Sigmoid colon (tissue), 7 donors: ENCODE measurements at places on chromosomes 2 and 18. TPM values are rescaled to one million over a fixed set of nuclear protein-coding genes. Genes with fewer than 3 reads are reported as not detected.

DNA sequence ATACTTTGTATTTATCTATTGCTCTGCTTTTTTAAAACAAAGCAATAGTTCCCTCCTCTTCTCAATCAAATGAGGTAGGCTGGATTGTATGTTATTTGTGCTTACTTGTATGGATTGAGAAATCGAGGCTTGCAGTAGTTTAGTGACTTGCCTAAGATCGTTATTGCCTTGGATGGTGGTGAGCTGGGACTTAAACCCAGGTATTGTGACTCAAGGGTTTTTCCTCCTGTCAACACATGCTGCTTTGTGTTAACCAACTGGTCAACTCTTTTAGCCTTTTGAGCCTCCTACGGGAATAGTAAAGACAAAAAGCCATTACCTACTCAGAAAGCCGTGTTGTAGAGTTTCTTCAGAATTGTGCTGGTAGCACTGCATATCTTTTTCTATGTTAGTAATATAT, 95.2 kb upstream of the THUMPD2 start:
- H3K36me3 ChIP-seq = no peaks in the 10 kb centered on the region
- H3K4me3 ChIP-seq = no peak overlapping the region
- no peak for DNase-seq
- no peak overlapping the region for H3K27ac ChIP-seq
- peaks cover 14% of the 10 kb centered on the region for H3K4me1 ChIP-seq
- H3K27me3 ChIP-seq = no peaks in the 10 kb centered on the region

DNA sequence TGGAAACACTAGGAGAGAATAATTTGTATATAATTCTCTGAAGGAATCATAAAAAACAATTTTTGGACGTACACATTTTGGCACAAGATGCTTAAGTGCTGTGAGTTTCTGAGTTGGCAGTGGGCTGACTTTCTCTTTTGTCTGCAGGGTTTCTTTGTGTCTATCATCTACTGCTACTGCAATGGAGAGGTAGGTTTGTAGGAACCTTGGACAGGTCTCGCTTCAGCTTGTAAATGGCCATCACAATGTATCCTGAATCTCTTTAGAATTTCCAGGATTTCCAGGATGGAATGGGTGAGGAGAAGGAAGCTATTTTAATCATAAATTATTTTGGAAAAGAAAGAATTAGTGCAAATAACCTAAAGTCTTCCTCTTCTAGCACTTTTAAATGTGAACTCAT, 83.9 kb downstream of the PTH2R start:
- H3K4me3 ChIP-seq = no peak overlapping the region
- no peaks in the 10 kb centered on the region for H3K36me3 ChIP-seq
- no peak overlapping the region for H3K27ac ChIP-seq
- no peak for DNase-seq

GRCh38 chr2:62464221-62465007, 41.6 kb downstream of the TMEM17 start:
- H3K4me1 ChIP-seq = peaks cover 16% of the 10 kb centered on the region
- no peaks in the 10 kb centered on the region for H3K27me3 ChIP-seq
- H3K4me3 ChIP-seq = no peak overlapping the region
- no peaks in the 10 kb centered on the region for H3K36me3 ChIP-seq
- no peak for DNase-seq

GRCh38 chr2:221517146-221517695, 54.9 kb downstream of the EPHA4 start:
- H3K36me3 ChIP-seq = no peaks in the 10 kb centered on the region
- peaks cover 55% of the 10 kb centered on the region for H3K4me1 ChIP-seq
- no peaks in the 10 kb centered on the region for H3K27me3 ChIP-seq

GRCh38 chr2:121856360-121856759, 100.9 kb downstream of the TSN start:
- no peaks in the 10 kb centered on the region for H3K27me3 ChIP-seq
- no peaks in the 10 kb centered on the region for H3K36me3 ChIP-seq
- no peak overlapping the region for H3K4me3 ChIP-seq
- H3K27ac ChIP-seq = no peak overlapping the region

- DNase-seq = no peak
- H3K27me3 ChIP-seq = no peaks in the 10 kb centered on the region
- no peaks in the 10 kb centered on the region for H3K36me3 ChIP-seq
- H3K27ac ChIP-seq = no peak overlapping the region
- H3K4me1 ChIP-seq = peaks cover 12% of the 10 kb centered on the region
- H3K4me3 ChIP-seq = no peak overlapping the region
Observed at GRCh38 chr2:158507141-158507540, 50.4 kb downstream of the PKP4 start.

DNA sequence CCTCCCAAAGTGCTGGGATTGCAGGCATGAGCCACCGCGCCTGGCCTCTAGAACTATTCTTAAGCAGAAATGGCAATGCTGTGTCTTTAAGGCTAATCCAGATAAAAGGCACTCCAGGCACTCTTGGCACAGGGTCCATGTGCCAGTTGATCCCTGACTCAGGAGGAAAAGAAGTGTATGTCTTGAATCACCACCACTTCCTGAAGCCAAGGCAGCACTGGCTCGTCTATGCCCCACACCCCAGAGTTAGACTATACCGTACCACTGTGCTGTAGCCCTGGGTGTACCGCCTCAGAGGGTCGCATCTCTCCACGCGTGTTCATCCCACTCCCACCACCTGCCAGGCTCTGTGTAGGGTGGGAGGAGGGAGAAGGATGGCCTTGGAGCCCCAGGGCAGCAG, 9.0 kb downstream of the TNFRSF11A start:
- no peak for DNase-seq
- no peak overlapping the region for H3K27ac ChIP-seq
- H3K36me3 ChIP-seq = no peaks in the 10 kb centered on the region
- H3K27me3 ChIP-seq = no peaks in the 10 kb centered on the region
- no peak overlapping the region for H3K4me3 ChIP-seq

GRCh38 chr2:99722476-99722875, 232.7 kb upstream of the REV1 start:
- no peaks in the 10 kb centered on the region for H3K27me3 ChIP-seq
- H3K27ac ChIP-seq = no peak overlapping the region
- H3K36me3 ChIP-seq = no peaks in the 10 kb centered on the region

DNA sequence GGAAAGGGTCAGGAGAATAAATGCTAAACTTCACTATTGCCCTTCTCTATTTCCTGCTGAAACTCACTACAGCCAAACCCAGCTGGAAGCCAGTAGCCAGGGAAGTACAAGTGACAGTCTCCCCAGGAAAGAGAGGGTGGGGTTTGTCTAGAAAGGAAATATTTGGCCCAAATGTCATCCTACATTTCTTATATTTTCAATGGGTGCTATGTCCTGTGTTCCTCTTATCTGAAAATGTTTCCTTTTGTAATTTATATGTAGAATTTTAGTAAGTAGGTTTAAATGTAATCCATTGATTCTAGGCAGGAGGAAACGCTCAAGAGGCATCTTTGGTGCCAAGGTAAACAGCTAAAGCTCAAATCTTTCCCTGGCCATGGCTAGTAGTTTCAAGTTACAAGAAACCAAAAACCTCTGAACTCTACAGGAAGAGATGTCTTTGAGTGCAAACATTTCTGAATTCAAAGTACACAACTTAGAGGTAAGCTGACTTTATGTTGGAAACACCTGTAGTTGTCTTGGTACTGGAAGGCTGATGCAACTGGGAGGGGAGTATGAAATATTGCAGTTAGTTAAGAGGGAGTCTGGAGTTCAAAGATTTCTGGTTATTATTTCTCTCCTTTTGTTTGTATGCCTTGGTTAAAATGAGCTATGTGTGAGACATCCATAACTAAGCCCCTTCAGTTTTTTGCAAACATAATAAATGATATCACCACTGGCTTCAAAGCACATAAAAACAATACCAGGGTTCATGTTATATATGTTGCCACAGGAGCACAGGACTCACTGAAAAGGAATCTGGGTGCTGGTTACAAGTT, 356.1 kb upstream of the ZC3H15 start:
- no peak overlapping the region for H3K27ac ChIP-seq
- no peak overlapping the region for H3K4me3 ChIP-seq
- no peak for DNase-seq
- no peaks in the 10 kb centered on the region for H3K4me1 ChIP-seq
- H3K27me3 ChIP-seq = no peaks in the 10 kb centered on the region
- H3K36me3 ChIP-seq = no peaks in the 10 kb centered on the region

- H3K27me3 ChIP-seq = no peaks in the 10 kb centered on the region
- no peaks in the 10 kb centered on the region for H3K4me1 ChIP-seq
- no peak overlapping the region for H3K4me3 ChIP-seq
Observed at GRCh38 chr2:23994567-23994966, 15.3 kb upstream of the MFSD2B start.

DNA sequence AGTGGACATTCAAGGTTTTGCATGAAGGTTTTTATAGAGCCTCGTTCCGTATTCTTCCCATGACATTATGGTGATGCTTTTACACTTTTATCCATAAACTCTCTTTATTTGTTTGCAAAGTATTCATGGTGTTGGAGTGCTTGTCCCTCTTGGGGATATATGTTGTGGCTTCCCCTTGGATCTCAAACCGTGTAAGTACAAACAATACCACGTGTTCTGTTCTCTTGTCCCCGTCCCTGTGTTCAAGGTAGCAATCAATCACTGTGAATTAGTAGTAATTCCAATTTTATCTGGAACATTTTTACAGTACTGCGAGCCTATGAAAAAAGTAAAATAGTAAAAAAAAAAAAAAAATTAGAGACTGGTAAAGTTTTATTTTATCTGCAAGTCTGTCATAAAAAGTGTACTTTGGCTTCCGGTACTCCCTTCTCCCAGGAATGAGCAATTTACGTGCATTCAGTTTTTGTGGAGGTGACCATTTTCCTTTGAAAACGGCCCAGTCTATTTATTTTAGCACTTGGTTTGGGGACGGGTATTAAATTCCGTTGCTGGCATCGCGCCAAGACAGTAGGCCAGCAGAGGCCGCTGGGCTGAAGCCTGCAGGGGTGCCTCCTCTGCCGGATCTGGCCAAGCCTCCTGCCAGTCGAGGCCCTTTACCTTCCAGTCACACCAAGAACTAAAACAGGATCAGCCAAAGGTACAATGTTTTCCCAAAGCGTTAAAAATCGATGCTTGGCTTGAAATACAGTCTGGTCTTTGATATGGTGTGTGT, 175.7 kb downstream of the SOCS6 start:
- peak; percentile 84 for DNase-seq
- no peaks in the 10 kb centered on the region for H3K36me3 ChIP-seq
- no peak overlapping the region for H3K4me3 ChIP-seq
- H3K27me3 ChIP-seq = no peaks in the 10 kb centered on the region
- no peaks in the 10 kb centered on the region for H3K4me1 ChIP-seq

GRCh38 chr2:241743620-241744019, 9.2 kb downstream of the D2HGDH start:
- no peaks in the 10 kb centered on the region for H3K27me3 ChIP-seq
- DNase-seq = no peak
- no peaks in the 10 kb centered on the region for H3K36me3 ChIP-seq
- H3K4me1 ChIP-seq = no peaks in the 10 kb centered on the region

- no peaks in the 10 kb centered on the region for H3K36me3 ChIP-seq
- no peaks in the 10 kb centered on the region for H3K4me1 ChIP-seq
- DNase-seq = no peak
- H3K27me3 ChIP-seq = no peaks in the 10 kb centered on the region
- H3K4me3 ChIP-seq = no peak overlapping the region
- no peak overlapping the region for H3K27ac ChIP-seq
Observed at GRCh38 chr2:44392338-44392943, 30.7 kb downstream of the CAMKMT start.

DNA sequence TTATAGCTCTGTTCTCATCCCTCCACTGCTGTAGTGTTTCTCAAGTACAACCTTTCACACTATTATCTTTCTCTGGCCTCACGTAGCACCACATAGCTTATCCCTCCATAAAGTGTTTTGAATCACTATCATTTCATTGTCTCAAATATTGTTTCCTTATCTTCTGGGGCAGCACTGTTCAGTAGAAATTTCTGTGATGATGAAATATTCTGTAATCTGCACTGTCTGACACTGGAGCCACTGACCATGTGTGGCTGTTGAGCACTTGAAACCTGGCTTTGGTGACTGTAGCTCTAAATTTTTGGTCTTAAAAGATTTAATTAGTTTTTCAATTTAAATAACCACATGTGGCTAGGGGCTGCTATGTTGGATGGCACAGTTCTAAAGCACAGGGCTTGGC, 78.9 kb downstream of the CPS1 start:
- no peak overlapping the region for H3K4me3 ChIP-seq
- no peaks in the 10 kb centered on the region for H3K27me3 ChIP-seq
- DNase-seq = no peak

DNA sequence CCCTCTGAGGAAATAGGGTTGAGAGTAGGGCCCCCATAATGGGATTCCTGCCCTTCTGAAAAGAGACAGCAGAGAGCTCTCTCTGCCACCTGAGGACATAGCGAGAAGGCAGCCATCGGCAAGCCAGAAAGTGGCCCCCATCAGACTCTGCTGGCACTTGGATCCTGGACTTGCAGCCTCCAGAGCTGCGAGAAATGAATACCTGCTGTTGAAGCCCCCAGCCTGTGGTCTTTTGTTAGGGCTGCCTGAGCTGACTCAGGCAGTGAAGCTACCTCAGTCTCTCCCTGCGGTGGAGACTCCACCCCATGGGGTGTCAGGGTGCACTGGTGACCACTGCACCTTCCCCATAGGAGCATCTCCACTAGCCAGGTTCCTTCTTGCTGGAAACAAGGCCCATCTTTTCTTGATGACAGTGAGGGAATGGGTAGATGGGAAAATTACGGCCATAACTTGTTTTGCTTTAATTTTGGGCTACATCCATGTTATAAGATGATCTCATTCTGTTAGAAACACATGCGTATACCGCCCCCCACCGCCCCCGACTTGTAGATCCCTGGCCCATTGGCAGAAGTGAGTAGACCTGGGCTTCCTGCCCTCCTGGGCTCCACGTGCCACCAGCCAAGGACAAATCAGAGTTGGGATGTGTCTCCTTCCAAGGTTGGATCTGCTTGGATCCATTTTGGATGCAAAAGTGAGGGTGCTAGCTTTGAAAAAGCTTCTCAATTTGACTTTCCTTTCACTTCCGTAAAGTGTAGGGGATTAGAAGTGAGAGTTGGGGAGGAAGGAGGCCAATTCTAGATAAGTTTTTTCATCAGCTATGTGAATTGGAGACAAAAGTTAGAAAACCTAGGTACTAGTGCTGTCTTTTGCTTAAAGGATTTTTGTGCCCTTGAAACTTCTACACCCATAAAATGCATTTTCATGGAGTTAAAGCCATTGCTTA, 42.9 kb downstream of the NCK2 start:
- no peaks in the 10 kb centered on the region for H3K27me3 ChIP-seq
- H3K4me1 ChIP-seq = peaks cover 35% of the 10 kb centered on the region
- no peak overlapping the region for H3K4me3 ChIP-seq
- H3K36me3 ChIP-seq = no peaks in the 10 kb centered on the region
- DNase-seq = no peak
- no peak overlapping the region for H3K27ac ChIP-seq

GRCh38 chr2:172088245-172089004, 3.1 kb downstream of the DLX1 start:
- H3K27me3 ChIP-seq = peaks cover 100% of the 10 kb centered on the region
- no peaks in the 10 kb centered on the region for H3K36me3 ChIP-seq
- no peaks in the 10 kb centered on the region for H3K4me1 ChIP-seq
- DNase-seq = peak; percentile 57
- no peak overlapping the region for H3K27ac ChIP-seq
- peak overlapping the region; percentile 48 for H3K4me3 ChIP-seq

- no peaks in the 10 kb centered on the region for H3K36me3 ChIP-seq
- H3K27ac ChIP-seq = no peak overlapping the region
- no peaks in the 10 kb centered on the region for H3K4me1 ChIP-seq
- no peak for DNase-seq
Observed at GRCh38 chr2:47497843-47498460, 95.0 kb downstream of the MSH2 start.

The SLC39A10 gene
- 1.2 TPM for polyA plus RNA-seq

The ATL2 gene
- polyA plus RNA-seq = 15.0 TPM

The HOXD11 gene
- polyA plus RNA-seq = 0.69 TPM

The EVX2 gene
- not detected for polyA plus RNA-seq

The RGPD4 gene
- polyA plus RNA-seq = not detected

The HJURP gene
- 9.0 TPM for polyA plus RNA-seq

The CHRNA1 gene
- polyA plus RNA-seq = 1.2 TPM
